Esophagus mucosa (tissue), 1 donor: ENCODE measurements at places on chromosomes 4 and X. TPM values are rescaled to one million over a fixed set of nuclear protein-coding genes. Genes with fewer than 3 reads are reported as not detected.

Gene PDLIM3
- 6.4 TPM for total RNA-seq

Gene GAGE12H
- total RNA-seq: not detected

Gene FGF13
- 0.40 TPM for total RNA-seq

Gene GPR143
- total RNA-seq: 2.8 TPM

Gene ATP8A1
- total RNA-seq: 2.6 TPM

Gene GLRA3
- not detected for total RNA-seq

Gene PDZD4
- 0.68 TPM for total RNA-seq

Gene ZMAT1
- 0.36 TPM for total RNA-seq

GRCh38 chrX:69083361-69083760 lies 81.9 kb downstream of the PJA1 start:
- ATAC-seq: no peak

DNA sequence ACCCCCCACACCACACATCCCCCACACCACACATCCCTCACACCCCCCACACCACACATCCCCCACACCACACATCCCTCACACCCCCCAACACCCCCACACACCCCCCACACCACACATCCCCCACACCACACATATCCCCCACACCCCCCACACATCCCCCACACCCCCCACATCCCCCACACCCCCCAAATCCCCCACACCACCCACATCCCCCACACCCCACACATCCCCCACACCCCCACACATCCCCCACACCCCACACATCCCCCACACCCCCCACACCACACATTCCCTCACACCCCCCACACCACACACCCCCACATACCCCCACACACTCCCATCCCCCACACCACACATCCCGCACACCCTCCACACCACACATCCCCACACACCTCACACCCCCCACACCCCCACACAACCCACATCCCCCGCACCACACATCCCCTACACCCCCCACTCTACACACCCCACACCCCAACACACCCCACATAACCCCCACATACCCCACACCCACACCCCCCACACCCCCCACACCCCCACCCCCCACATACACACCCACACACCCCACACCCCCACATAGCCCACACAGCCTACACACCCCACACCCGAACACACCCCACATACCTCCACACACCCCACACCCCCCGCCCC lies 172.9 kb downstream of the DCLK2 start:
- no peak for ATAC-seq

DNA sequence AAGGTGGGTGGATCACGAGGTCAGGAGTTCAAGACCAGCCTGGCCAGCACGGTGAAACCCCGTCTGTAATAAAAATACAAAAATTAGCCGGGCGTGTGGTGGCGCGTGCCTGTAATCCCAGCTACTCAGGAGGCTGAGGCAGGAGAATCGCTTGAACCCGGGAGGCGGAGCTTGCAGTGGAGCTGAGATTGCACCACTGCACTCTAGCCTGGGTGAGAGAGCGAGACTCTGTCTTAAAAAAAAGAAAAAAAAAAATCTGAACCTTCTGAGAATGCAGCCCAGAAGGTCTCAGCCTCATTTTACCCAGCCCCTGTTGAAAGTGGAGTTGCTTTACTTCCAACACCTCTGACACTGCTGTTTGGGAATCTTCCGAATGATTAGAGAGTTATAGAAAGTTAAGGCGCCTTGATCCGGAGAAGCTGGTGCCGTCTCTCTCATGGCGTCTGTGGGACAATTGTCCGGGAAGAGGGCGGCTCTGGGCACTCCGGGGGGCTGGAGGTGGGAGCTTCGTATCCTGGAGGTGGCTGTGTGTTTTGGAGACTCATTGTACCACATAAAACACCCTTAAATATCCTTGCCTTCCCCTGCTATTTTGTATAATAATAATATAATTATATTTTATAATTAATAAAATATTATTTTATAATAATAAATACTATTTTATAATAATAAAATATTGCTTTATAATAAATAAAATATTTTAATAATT lies 92.7 kb upstream of the PPP2R3B start:
- ATAC-seq: no peak

DNA sequence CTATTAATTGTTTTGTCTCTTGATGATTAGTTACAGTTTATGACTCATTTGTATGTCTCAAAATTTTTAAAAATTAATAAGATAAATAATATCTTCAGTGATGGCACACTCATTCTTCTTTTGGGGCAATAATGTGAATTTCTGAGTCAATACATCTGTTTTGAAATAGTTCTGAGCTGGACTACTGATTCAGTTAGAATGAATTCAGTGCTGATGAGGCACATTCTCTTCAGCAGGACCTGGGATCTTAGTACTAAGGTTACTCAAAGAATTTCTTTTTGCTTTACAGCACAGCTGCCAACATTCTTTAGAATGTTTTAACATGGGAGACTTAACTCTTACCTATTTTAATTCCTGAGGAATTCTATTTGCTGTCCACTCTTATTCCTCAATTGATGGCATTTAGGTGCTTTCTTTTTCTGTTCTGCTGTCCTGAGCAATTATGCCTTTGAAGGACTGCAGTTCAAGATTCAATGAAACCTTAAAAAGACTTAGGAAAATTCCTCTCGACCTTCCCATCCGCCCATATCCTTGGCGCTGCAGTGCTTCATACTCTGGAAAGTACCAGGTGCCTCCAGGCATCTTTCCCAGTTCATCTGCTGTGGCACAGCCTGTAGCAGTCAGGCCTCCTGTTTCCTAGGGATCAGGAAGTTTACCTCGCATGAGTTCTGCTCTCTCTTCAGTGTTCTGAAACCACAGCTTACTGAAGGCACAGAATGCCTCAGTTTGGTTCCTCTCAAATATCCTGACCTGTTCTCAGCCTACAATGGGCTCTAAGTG lies 213.7 kb downstream of the FSTL5 start:
- ATAC-seq: no peak

GRCh38 chrX:15413101-15413500 lies 28.9 kb upstream of the VEGFD start:
- no peak for ATAC-seq

DNA sequence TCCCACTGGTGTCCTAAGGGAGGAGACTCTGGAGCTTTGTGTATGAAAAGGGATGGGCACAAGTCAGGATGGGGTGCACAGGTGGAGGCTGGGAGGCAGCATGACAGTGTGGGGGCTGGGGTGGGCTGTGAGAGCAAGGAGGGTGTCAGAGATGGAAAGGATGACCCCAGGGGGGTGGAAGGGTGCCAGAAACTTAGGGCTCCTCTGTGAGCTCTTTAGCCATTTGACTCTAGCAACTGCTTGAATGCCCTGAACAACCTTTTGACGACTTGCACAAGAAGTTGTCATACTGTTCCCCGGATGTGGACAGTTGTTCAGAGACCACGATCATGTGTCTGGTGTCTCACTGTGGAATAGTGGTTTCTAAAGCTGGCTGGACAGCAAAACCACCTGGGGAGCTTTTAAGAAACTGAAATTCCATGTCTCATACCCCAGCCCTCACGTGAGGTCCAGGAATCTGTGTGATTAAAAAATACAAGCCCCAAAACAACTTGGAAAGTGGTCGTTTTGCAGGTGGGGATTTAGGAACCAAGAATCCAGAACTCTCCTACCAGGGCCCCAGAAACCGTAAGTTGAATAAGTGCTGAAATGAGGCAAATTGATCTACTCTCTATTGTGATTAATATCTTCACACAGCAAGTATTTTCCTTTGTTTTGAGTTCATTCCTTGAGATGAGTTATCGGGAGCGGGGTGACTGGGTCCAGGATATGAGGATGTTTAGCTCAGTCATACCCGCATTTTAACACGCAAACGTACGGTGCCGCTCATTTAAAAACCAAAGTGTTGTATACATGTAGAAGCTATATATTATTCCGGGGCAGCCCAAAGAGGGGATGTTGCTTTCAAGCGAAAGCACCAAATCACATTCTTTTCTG lies 3.4 kb downstream of the RHOH start:
- ATAC-seq: peak; percentile 38

DNA sequence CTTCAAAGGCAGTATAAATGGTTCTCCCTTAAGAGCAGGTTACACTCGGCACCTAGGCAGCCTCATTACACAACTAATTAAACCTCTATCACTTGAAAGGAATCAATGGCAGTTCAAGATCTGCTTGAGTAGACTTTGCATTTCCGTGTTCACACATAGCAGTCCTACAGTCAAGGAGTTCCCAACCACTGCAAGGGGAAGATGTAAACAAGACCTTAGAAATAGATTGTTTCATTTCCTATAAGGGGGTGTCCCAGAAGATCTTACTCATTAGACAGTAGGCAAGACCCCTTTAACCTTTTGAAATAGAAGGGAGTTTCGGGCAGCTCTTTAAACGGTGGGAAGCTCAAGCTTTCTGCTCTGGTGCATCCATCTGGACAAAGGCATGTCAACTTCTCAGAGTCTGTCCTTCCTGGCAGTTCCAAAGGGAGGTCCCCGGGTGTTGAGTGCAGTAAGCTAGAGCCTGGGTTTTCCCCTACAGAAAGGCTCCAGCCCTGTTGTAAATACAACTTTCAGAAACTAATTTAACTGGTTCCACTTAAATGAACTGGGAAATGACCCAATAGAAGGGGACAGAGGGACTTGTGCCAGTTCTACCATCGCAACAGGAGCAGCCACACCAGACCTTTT lies 150.8 kb downstream of the RBMX2 start:
- ATAC-seq: no peak

- ATAC-seq: no peak
Measured at GRCh38 chr4:61440321-61440720, 240.2 kb downstream of the ADGRL3 start.

DNA sequence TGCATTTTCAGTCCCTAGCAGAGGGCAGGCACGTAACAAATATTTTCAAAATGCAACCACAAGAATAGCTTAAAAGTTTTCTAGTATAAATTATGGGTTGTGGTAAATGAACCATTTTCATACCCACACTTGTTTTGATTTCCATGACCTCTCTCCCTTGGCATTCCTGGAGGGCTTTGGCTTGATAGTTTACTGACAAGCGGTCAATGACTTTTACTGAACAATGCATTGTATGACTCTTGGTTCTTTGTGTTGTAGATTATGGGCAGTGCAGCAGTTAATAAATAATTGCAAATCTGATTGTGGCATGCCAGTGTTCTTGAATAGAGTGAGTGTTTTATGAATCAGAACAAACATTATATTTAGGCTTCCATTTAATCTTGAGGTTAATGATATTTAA lies 285.2 kb upstream of the ARX start:
- no peak for ATAC-seq

- no peak for ATAC-seq
Measured at GRCh38 chr4:145743641-145744040, 63.7 kb downstream of the C4orf51 start.

GRCh38 chr4:107902715-107903114 lies 28.6 kb upstream of the CYP2U1 start:
- ATAC-seq: no peak

GRCh38 chr4:38621028-38621684 lies 42.8 kb upstream of the KLF3 start:
- ATAC-seq: peak; percentile 98

DNA sequence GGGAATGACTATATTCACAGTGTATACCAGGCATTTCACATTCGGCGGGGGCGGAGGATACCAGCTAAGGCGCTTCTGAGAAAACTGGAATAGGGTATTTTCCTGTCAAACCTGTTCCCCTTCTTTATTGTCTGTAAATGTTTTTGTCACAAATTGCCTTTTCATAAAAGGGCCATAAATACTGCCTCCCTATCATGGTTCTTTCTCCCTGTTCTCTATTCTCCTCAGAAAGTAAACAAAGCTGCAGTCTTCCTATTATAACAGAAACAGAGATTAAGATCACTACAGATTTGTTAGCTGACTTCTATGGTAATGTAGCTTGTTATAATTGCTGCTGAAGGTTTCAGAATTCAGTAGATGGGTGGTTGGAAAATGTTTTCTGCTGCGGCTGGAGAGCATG lies 32.2 kb downstream of the MID2 start:
- no peak for ATAC-seq

GRCh38 chr4:116736756-116737155 lies 348.6 kb downstream of the TRAM1L1 start:
- no peak for ATAC-seq

DNA sequence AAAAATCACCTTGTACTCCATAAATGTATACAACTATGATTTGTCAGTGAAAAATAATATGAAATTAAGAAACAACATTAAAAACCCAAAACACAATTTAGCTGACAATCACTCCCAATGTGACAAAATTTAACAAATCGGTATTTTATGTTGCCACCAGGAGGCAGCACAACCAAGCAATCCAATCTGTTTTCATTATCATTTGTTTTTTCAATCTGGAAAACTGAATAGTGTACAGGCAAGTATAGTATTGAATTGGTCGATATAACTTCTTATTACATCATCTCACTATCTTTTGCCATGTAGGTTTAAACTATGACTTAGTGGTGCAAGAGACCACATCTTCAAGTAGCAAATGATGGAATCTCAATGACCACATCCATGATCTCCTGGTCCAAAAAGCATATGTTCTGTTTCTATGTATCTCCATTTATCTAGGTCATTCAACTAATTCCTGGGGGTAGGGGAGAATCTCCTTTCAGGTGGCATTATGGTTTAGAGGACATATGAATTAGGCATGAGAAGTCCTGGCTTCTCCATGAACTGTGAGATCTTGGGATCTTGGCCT lies 112.9 kb upstream of the AGA start:
- ATAC-seq: no peak

- peak; percentile 57 for ATAC-seq
Measured at GRCh38 chr4:38860788-38861424, 4.3 kb upstream of the TLR6 start.

- peak; percentile 44 for ATAC-seq
Measured at GRCh38 chr4:85402371-85402770, 72.6 kb upstream of the ARHGAP24 start.

DNA sequence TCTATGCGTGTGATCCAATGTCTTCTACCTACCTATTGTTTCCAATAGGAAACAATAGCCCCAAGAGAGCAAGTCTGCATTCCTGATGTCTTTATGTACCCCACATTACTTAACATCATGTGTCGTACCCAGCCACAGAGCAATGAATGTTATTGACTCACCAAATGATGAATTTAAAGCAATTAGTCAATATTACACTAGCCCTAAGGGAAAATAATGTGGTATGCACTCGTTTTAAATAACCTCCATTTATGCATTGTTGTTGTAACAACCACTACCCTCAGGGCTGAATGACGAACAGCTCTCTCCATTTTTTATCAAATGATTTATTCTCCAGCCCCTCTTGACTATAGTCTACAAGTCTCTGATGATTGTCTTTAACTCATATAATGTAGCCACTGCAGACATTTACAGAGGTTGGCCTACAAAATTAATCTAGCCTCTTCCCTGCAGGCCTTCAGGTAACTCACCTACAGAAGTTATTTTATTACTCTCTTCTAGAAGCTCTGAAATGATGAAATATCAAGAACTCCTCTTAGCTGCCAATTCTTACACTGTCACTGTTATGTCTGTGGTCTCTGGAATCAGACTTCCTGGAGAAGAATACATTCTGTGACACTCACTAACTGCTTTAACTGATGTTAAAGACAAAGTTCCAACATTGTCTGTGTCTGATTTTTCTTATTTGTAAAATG lies 601.7 kb upstream of the GRIA3 start:
- no peak for ATAC-seq

- ATAC-seq: no peak
Measured at GRCh38 chr4:7228734-7229133, 36.4 kb downstream of the SORCS2 start.

GRCh38 chr4:143083756-143084472 lies 100.8 kb upstream of the USP38 start:
- ATAC-seq: no peak
